ENCODE measurements at places on chromosomes 12 and 14.

- no peak for DNase-seq
These were observed 20.4 kb downstream of the LTBR start for GRCh38 chr12:6404390-6404789.

GRCh38 chr12:88247241-88247643 lies 105.1 kb downstream of the TMTC3 start:
- no peak for DNase-seq

DNA sequence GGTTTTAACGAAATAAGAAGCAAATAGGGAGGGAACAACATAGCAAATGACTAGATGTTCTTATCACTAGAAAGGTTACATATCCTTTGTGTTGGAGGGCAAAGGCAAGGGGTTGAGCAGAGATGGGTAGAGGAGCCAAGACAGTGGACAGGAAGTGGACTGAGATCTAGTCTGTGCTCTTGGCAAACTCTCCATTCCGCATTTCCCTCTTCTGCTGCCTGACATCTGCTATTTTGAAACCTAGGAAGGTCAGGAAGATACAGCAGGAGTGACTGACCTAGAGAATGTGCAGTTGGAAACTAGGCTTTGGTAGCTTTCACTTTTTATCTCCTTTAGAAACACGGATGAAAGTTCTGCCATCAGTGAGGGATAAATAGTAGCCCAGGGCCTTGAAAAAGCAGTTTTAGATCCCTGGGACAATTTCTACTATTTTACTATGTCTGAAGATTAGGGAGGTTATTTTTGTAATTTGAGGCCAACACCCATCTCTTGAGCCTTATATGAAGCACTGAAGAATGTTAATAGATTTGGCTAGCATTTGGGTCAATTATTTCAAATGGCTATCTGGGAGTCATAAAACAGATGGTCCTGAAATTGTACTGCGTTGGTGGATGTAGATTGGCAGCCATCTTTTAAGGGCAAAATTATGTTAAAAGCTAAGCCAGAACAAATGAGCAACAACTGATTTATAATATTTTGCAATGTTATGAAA lies 410.3 kb downstream of the PCNX1 start:
- DNase-seq = no peak

GRCh38 chr12:62698701-62699101 lies 232.1 kb downstream of the MON2 start:
- no peak for DNase-seq

GRCh38 chr12:103572312-103573045 lies 14.6 kb upstream of the STAB2 start:
- no peak for DNase-seq

DNA sequence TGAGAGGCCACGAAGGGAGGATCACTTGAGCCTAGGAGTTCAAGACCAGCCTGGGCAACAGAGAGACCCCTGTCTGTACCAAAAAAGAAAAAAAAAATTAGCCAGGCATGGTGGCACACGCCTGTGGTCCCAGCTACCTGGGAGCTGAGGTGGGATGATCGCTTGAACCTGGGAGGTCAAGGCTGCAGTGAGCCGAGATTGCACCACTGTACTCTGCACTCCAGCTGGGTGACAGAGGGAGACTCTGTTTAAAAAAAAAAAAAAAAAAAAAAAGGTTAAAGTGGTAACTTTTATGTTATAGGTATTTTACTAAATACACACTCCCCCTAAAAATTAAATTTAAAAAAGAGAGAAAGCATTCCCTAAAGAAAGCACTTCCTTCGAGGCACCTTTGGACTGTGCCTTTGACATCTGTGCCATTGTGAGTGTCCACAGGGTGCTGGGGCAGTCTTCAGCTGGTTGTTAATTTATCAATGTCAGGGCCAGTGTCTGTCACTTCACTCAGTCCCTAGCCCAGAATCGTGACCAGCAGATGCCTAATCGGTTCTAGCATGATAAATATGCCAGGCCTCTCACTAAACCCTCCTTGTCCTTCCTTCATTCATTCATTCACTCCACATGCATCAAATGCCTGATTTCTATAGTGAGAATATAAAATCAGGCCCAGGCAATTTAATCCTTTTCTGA lies 63.1 kb downstream of the B4GALNT3 start:
- DNase-seq = no peak
